D721Med (cell line): ENCODE measurements at places on chromosomes 4 and X.

DNA sequence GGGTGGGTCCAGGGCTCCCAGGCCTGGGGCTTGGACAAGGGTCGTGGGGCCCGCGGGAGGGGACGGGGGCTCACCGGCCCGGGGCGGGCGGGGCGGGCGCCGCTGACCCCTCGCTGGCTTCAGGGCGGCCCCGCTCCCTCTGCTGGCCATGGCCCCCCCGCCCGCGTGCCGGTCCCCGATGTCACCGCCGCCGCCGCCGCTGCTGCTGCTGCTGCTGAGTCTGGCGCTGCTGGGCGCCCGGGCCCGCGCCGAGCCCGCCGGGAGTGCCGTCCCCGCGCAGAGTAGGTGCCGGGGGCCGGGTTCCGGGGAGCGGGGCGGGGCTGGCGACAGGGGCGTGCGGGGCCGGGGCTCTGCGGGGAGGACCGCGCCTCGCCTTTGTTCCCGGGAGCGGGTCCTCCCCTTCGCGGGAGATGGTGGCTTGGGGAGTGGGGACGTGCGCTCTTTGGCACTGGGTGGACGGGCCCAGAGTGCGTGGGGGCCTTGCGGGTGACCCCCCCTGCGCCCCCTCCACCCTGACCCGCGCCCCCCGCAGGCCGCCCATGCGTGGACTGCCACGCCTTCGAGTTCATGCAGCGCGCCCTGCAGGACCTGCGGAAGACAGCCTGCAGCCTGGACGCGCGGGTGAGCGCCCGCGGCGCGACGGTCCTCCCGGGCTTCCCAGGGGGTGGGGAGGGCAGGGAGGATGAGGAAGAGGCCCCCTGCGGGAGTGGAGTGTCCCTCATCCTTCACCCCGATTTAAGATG is 16.8 kb upstream of the NAT8L start:
- no peak for DNase-seq

DNA sequence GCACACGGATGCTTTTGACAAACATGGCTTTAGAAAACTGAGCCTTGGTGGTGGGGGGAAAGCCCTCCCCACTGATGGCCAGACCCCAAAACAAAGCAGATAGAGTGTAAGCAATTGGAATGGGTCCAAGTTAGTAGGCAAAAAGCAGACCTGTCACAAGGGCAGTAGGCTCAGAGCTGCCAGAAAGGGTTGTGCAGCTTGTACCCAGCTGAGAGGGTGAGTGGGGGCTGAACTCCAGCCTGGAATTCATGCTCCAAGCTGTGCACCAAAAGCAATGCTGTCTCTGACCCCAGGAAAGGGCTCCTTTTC is 101.1 kb upstream of the TEX13D start:
- DNase-seq, result no peak

- DNase-seq, result no peak
These were observed 256.9 kb downstream of the ANKRD50 start for GRCh38 chr4:124455671-124456070.

DNA sequence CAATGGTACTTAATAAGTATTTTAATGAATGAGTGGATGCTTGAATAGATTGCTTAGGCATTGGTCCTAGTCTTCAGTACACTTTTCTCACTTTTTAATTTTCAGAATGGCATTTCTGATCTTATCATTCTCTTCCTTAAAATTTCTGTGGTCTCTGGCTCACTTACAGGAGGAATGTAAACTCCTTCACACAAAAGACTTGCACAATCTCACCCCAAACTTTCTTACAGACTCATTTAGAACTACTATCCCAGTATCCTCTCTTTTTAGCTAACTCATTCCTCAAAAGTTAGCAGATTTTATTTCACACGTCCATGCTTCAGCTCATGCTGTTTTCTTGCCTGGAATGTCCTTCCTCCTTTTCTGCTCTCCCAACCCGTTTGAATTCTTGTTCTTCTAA is 350.1 kb downstream of the GRXCR1 start:
- no peak for DNase-seq
